Vagina (tissue), 2 donors: ENCODE measurements at places on chromosomes 16 and 17. TPM values are rescaled to one million over a fixed set of nuclear protein-coding genes. Genes with fewer than 3 reads are reported as not detected.

The HAP1 gene
- total RNA-seq = 1.2 TPM

DNA sequence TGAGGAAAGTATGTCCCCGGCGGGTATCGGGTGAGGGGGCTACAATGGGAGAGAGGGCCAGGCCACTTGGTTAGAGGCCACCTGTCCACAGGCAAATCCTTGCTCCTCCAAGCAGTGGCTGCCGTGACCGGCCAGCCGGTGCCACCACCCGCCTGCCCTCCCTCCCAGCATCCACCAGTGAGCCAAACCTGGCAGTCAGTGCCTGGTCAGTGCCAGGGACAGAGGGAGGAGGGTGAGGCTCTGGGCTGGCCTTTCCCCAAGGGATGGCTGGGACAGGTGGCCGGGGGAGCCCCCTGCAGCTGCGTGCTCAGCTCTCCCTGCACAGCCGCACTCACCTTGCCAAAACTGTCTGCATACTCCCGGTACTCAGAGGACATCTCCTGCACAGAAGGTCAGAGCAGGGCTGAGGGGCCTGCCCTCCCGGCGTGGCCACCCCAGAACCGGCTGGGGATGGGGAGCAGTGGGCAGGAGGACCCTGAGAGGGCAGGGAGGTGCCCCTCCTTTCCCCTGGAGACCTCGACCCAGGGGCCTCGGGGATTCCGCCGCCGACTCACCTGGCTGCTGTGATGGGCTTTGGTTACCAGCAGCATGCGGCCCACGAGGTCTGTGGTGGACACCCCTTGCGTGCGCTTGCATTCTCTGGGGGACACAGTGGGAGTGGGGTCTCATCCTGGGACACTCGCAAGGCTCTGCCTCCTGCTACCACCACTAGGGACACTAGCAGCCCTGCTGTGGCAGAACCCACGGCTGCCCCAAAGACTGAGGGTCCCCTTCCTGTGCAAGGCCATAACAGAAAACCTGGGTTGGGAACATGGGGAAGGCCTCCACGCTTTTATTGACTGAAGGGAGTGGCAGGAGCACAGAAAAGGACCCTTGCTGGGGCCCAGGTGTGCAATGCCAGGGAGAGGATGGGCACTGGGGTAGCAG, 3.7 kb downstream of the PCYT2 start:
- H3K4me1 ChIP-seq = peaks cover 24% of the 10 kb centered on the region
- H3K4me3 ChIP-seq = no peak overlapping the region
- DNase-seq = no peak
- H3K36me3 ChIP-seq = no peaks in the 10 kb centered on the region

GRCh38 chr17:80212962-80213642, 7.0 kb downstream of the SGSH start:
- peaks cover 53% of the 10 kb centered on the region for H3K36me3 ChIP-seq
- H3K27me3 ChIP-seq = no peaks in the 10 kb centered on the region
- H3K27ac ChIP-seq = no peak overlapping the region
- no peak for DNase-seq
- peaks cover under 1% of the 10 kb centered on the region for H3K4me1 ChIP-seq

GRCh38 chr16:76946879-76947278, 244.1 kb upstream of the MON1B start:
- H3K4me3 ChIP-seq = no peak overlapping the region
- H3K4me1 ChIP-seq = no peaks in the 10 kb centered on the region
- no peak overlapping the region for H3K27ac ChIP-seq
- H3K36me3 ChIP-seq = no peaks in the 10 kb centered on the region
- H3K27me3 ChIP-seq = no peaks in the 10 kb centered on the region
- no peak for DNase-seq

The DNAH2 gene
- 0.49 TPM for total RNA-seq

- no peak for DNase-seq
- H3K27ac ChIP-seq = peak overlapping the region; percentile 60
- no peak overlapping the region for H3K4me3 ChIP-seq
- H3K4me1 ChIP-seq = peaks cover 27% of the 10 kb centered on the region
Observed at GRCh38 chr17:21167303-21167702, 40.5 kb downstream of the DHRS7B start.

- H3K27me3 ChIP-seq = no peaks in the 10 kb centered on the region
- no peaks in the 10 kb centered on the region for H3K36me3 ChIP-seq
- H3K4me3 ChIP-seq = no peak overlapping the region
- DNase-seq = no peak
- H3K27ac ChIP-seq = no peak overlapping the region
Observed at GRCh38 chr17:76937238-76937637, 69.0 kb downstream of the MGAT5B start.
